Activated naive CD4-positive, alpha-beta T cell (primary cell): ENCODE measurements at places on chromosomes 3 and 15.

DNA sequence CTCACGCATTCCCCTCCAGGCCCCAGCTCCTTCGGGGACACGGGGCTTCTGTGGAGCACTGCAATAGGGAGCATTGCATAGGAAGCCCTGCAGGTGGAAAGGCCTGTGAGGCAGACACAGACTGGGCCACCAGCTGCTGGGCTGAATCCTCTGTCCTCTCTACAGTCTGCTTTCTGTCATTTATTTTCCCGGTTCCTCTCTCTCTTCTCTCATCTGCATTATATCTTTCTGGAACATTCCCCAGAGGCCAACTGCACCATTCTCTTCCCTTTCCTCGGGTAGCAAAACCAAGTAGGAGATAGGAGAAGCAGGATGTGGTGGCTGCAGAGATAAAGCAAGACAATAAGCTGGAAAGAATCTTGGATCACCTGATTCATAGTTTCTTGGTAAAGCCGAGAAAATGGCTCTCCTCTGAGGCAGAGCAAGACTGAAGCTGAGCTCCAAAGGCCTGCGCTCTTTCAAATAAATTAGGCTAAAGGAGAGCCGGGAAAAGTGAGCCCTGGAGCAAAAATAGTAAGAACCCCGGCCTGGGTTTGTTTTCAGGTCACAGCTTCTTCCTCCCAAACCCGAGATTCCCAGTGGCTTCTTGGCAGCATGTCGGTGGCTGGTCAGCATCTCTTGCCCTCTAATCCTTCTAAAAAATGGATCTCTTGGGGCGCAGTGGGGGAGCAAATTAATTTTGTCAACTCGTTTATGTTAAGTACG, 5.3 kb downstream of the TM4SF4 start:
- no peak for DNase-seq

GRCh38 chr3:103127098-103127630, 692.3 kb downstream of the ZPLD1 start:
- no peak for DNase-seq

DNA sequence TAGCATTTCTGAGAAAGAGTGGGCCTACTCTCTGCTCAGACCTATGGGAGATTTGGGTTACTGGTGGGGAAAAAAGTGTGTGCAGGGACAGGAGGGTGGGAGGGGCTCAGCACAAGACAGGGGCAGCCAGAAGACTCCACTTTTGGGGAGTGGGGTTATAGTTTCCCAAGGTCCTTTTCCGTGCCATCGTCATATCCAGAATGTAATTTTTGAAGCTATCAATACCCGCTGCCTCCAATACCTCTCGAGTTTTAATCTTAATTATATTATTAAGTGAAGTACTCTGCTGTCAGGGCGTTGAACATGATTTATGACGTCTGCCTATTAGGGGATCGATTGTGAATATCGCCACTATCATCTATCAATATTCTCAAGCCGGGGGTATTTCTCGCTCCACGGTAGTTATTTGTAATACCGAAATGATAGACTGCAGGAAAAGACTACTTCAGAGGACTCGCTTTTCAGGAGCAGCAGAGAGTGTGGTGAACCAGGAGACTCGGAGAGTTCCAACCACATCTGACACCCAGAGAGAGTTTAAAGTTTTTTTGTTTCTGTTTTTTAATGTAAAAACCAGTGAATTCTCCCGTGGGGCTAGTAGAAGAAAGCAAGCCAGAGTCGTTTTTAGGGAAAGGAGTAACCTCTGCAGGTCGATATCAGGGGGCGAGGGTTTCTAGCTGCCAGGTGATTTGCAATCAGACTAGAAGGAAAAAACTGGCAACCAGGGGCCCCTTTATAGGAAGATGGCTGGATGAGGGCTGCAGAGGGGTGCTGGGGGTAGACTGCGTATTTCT, 20.6 kb downstream of the NR2F2 start:
- no peak for DNase-seq

DNA sequence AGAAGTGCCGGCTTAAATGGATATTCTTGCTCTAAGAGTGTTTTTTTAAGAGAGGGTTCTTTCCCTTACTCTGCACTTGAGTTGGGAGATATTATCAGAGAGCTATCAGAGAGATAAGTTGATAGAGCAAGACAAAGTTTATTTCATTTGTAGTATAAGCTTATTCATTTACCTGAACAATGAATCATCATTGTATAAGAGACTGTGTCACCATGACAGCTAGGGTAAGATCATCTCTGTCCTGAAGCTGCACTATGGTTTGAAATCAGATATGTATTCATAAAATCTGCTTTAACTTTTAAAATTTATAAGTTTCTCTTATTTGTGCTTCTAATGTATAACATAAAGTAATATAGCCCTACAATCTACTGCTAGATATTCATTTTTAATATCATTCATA, 128.1 kb upstream of the ARL6 start:
- no peak for DNase-seq

DNA sequence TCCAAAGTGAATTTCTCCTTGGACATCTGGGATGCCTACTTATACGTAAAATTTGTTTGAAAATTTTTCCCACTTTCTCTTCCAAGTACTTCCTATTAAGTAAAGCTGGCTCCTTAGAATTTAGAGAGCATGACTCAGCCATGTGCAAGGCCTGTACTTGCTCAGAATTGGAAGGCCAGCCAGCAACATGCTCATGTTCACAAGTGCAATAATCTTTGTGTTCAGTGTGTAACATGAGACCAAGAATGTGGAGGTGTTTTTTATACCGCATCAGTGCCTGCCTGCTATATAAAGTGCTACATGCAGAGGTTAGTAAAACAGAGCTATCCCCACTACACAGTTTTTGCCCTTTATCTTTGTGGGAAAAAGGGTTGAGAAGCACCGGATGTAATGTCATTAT, 151.9 kb upstream of the FEZF2 start:
- DNase-seq: no peak

DNA sequence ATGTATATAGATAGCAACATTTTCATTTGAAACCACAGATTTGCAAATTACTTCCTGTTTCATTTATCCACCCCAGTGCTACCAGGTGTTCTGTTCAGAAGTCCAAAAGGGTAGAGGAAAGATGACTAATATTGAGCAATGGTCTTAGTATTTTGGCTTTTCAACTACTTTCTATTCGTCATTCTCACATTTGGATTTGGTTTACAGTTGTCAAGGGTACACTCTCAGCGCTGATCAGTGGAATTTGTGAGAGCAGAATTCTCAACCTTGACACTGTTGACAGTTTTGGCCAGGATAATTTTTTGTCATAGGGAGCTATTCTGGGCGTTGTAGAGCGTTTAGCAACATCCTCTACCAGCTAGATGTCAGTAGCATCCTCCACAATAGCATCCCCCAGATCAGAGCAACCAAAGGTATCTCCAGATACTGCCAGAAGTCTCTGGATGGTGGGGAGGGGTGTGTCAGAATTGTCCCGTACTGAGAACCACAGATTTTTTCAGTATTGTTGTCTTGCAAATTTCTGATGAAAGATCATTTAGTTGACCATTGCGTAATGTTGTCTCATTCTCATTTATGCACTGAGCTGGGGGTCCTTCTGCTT, 4.2 kb downstream of the HMCES start:
- no peak for DNase-seq

DNA sequence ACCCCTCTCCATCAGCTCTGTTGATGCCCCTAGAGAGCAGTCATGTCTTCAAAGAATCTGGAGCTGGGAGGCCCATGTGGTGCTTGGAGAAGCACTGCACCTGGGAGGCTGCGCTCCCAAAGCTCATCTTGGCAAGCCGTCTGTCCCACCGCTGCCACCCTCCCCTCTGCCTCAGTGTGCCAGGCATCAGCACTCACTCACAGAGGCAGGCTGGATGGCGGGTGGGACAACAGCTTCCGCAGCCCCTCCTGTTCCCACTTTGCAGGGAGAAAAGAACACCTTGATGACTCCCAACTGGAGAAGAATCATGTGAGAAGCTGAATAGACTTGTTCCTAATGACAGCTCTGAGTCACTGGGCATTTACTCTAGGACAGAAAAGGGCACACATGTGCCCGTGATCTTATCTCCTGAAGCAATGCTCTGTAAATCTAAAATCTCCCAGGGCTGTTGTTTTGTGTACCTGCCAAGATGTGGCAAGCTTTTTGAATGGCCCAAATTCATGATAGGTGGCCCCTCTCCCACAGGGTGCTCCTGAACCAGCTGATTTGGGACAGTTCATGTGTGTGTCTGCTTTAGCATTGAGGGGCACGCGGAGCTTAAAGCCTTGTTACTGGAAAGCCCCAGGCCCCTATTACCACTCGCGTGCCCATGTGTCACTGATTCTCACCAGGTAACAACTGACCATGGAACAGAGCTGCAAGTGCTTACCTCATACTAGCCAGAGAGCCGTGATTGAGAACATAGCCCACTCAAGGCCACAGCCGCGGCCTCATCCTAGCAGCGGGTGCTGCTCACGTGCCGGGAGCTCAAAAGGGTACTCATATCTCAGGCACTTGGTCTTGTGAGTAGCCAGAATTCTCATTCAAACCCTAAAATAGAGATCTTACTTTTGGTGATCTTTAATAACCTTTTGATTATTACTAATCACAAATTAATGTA, 104.4 kb downstream of the DNAJB8 start:
- DNase-seq: no peak

GRCh38 chr3:109224333-109224732, 87.8 kb downstream of the C3orf85 start:
- no peak for DNase-seq

GRCh38 chr15:58203537-58203936, 65.4 kb downstream of the AQP9 start:
- no peak for DNase-seq

DNA sequence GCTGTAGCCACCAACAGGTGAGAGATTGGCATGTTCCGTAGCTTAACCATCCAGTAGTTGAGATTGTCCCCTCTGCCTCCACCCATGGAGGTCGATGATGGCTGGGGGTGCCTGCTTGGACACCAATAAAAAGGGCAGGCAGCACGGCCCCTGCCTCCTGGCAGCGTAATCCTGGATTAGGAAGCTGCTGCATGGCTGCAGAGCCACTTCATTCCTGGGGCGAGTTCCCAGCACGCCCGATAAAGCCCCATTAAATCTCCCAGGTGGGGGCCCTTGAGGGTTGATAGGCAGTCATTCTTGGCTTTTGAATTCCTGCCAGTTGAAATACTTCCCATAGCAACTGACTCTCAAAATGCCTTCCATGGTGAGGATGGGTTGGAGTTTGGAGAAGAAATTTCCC, 67.8 kb downstream of the PLXNA1 start:
- DNase-seq: no peak

DNA sequence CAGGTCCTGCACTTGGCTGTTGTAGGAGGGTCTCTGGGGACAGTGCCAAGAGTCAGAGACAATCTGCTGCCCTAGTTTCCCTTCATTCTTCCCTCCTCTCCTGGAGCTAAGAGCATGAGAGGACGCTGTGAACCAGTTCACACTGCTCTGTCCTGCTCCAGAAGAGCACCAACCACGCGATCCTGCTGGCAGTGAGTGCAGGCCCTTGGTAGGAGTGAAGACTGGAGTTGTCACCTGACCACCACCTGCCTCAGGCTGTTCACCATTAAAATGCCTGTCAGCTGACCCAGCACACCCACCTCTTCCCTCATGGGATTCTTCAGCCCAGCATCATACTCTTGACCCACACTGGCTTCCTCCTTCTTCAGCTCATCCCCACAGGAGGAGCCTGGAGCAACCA, 2.9 kb downstream of the TM6SF1 start:
- DNase-seq: no peak

DNA sequence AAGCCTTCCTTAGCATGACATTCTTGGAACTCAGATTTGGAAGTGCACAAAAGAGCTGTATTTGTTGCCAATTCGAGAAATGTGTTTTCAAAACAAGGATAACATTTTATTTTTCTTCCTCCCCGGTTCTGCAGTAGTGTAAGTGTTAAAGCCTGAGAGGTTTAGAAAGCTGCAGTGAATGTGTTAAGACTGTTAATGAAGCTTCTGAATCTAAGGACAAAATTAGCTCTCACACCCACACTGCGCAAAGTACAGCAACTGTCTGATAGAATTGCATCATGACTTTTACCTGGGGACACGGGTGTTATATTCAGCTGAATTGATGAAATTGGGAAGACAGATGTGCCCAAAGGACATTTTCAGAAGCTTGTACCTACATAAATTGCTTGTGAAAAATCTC, 344.4 kb downstream of the CADM2 start:
- DNase-seq: no peak

DNA sequence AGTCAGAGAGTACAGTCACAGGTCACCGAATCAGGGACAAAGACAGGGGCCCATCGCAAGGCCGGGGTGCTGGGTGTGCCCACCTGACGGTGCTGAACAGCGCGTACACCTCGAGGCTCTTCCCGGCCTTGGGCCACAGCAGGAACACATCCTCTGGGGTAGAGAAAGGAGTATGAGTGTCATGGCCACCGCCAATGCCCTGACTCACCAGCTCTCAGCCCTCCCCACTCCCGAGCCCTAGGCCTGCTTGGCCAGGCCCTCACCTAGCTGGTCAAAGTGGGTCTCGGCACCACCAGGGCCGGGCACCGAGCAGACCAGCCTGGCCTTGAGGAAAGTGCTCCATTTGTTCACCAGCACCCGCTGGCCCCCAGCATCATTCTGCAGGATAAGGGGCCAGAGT, 4.2 kb downstream of the SEMA3G start:
- no peak for DNase-seq

GRCh38 chr15:67854358-67854757, 14.5 kb upstream of the RNU6-1 start:
- no peak for DNase-seq

DNA sequence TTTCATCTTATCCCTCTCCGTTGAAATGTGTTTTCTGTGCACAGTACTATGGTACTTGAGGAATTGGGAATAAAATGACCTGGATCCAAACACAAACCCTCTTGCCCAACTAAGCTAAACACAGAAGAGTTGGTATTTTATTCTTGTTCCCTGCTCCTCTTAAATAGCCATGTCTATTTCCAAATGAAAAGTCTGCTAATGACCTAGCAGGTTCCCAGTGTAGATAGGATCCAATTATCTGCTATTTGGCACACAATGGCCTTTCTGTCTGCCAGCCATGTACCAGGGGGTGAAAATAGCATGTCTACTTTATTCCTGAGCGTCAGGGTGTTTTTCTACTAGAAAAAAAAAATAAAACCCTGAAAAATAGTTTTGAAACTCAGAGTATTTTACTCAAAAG, 657.0 kb upstream of the NAALADL2 start:
- DNase-seq: no peak

DNA sequence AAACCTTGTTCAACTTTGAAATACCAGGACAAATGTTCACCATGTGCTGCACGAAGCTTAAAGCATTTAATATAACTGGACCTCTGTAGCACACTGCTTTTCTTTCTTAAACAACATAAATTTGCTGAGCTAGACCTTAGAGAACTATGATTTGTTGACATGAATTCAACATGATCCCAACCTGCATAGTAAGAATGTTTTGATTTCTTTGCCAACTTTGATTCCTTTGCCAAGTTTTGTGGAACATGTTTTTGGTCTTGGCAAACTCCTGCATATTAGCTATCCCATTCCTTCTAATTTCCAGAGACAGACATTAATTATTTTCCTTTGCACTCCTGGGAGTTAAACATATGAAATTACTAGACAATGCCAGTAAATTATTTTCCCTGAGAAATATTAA, 197.2 kb upstream of the RBMS3 start:
- DNase-seq: no peak

GRCh38 chr3:141646760-141647561, 91.1 kb upstream of the RNF7 start:
- DNase-seq: no peak

GRCh38 chr3:71509066-71509465, 74.5 kb downstream of the FOXP1 start:
- no peak for DNase-seq
